ENCODE measurements at places on chromosomes 4 and X.

DNA sequence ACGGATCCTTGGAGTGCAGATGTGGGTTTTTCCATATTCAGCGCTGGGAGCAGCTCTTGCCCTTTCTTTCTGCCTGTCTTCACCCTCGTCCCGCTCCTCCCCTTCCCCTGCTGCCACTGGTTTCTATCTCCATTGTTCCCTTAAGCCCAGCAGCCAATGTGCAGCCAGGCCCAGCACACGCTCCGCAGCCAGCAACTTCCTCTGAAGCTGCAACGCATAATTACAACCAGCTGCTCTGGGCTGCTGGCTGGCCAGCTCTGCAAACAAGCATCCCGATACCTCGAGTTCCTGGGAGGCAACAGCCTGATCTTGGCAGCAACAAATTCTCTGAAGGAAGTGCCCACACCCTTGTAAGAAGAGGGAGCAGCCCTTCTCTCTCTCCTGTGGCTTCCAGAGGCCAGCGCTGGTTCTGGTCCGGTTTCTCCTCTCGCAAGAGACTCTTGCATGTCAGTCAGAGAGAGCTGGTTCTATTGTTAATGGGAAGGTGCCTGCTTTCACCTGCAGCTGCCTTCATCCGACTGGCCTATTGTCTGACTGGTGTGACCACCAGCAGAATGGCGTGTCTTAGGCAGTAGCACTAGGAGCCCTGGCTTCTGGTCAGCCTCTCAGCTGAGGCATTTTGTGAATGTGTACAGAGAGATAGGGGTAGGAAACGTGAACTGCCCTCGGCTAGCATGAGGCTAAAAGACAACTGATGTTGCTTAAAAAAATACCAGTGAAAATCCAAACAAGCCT, 83.8 kb upstream of the MAML3 start:
- DNase-seq, result peak; percentile 73

DNA sequence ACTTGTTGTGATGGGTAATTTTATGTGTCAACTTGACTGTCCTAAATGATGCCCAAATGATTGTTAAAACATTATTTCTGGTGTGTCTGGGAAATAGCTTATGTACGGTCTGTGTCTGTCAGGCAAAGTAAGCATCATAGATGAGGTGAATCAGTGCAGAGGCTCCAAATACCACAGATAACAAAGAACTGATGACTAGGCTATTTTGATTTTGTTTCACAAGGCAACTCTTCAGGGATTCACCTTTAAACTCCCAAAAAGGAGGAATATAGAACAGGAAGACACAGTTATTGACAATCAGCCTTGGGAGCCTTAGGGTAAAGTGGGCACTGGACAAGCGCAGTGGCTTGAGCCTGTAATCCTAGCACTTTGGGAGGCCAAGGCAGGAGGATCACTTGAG, 290.7 kb downstream of the PCDH10 start:
- no peak for DNase-seq

GRCh38 chr4:95304898-95305297, 243.9 kb downstream of the UNC5C start:
- peak; percentile 13 for DNase-seq

DNA sequence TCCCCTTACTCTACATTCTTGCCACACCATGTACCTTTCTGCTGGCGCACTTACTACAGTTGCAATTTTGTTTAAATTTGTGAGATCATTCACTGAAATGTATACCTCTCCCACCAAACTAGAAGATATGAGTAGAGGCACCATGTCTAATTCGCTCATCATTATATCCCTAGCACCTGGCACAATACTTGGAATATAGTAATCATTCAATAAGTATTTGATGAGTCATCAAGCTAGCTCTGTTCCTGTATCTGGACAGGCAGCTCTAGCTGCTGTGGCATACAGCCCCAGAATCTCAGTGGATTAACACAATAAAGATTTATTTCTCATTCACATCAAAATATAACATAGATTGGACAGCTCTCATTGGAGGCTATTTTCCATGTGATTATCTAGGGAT, 245.9 kb downstream of the IDS start:
- no peak for DNase-seq

GRCh38 chrX:9677098-9677739, 88.4 kb downstream of the GPR143 start:
- DNase-seq, result no peak

- DNase-seq, result no peak
Observed at GRCh38 chr4:37684154-37684553, 2.0 kb downstream of the RELL1 start.

DNA sequence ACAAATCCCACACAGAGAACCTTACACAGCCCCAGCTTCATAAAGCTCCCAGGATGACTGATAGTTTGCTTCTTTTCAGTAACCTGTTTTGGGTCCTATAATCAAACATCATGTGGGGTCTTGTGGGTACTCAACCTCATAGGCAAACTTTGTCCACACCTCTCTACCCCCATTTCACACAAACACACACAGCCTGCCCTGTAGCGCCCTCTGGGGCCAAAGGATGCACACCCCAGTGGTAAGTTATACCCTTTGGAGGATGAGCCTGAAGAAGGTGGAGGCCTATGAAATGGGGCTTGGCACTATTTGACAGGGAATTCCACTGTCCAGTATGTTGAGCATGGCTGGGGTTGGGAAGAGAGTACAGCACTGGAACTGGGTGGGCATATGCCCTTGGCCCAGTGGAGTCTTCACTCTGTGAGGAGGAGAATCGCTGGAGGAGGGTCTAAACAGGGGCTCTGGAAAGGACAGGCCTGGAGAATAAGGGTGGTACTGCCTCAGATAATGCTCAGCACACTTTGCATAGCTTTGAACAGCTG, 30.5 kb upstream of the COL25A1 start:
- DNase-seq, result no peak

DNA sequence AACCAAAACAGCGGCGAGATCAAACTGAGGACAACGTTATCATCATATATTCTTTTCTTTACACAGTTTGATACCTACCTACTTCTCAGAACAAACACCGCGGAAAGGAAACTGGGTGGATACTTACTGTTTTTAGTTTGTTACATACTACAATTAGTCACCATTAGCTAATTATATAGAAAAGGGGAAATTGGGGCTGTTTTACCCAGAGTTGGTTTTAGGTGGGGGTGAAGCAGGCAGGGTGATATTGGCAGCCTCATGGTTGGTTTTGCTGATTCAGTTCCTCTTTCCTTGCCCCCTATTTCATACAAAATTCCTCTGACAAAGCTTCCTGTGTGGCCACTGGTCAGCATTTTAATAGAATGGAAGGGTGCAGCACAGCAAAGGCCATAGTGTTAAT, 77.8 kb downstream of the SORBS2 start:
- DNase-seq, result no peak

DNA sequence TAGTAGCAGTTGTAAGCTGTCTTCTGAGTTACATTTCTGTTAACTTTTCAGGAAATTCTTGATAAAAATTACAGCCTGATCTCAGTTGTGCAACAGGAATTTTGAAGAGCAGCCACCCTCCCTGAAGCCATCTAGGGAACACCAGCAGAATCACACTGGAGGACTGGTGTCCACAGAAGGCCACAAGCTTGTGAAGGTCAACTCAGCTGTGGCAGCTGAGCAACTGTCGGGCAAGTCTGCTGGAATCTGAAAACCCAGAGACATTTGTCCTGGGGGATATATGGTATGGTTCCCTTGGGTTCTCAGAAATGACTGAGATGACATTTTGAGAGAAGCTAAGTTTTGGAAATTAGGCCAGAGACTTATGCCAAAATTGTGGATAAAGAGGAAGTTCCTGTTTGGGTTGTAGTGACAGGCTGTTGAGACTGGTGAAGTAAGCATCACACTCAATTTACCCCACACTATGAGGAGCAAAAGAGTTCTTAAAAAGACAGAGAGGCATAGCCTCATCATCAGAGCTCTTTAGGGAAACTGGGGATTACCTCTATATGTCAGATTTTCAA, 78.1 kb upstream of the TNIP3 start:
- no peak for DNase-seq

DNA sequence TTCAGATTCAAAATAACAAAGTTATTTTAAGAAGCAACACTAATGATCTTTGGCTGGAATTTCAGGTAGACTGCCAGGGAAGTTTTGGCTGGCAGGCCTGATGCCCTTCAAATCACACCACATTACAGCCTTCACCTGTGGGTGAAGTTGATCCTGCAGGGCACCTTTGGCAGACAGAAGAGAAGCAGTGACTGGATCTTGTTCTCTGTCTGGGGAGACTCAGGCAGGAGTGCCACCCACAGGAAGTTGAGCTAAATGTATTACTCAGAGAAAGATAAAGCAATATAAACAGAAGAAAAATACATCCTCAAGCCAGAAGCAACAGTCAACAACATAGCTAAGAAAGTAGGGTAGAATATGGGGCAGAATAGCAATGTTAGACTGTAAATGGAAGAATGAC, 12.8 kb upstream of the CFAP299 start:
- peak; percentile 48 for DNase-seq

DNA sequence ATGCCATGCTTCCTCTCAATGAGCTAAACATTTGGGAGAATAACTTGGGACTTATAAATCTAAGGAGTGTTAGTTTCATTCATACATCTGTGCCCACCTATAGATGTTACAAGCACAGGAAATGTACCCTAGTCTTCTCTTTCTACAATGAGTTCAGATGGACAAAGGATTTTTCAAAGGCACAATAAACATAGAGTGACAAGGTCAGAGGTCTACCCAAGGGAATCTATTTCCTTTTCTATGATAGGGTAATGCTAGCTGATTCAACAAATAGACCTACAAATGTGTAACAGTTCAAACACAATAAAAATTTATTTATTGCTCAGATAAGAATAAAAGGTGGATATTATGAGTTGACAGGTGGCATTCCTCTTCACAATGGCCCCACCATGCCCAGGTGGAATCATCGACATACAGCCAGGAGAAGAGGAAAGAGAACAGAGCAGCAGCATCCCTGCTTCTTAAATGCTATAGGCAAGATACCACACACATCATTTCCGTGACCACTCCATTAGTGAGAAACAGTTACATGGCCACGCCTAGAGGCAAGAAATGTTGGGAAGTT, 421.8 kb downstream of the HNRNPD start:
- no peak for DNase-seq

DNA sequence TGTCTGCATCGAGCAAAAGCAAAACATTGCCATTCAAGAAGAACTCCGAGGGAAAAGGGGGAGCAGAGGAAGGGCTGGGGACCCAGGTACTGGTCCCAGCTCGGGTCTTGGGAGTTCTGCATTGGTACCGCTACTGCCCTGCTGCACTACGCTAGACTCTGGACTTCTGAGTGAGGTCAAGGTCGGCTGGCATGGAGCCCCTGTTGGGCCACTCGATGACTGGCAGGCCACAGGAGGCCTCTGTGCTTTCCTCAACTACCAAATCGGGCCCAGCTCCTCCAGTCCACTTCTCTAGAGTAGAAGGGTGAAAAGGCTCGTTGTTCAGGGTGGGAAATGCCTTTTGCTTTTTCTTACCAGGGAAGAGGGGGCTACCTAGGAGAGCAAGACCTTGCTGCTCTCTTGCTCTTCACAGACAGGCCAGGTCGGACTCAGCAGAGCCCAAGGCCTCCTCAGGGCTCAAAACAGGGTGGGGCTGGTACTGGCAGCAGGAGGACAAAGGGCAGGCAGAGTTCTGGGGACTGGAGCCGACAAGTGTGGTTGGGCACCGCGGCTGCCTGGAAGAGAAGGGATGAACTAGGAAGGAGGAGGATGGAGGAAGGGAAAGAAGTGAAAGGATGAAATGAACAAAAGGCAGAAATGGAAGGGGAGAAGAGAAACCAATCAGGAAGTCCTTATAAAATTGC, 8.9 kb upstream of the IRAK1 start:
- no peak for DNase-seq

DNA sequence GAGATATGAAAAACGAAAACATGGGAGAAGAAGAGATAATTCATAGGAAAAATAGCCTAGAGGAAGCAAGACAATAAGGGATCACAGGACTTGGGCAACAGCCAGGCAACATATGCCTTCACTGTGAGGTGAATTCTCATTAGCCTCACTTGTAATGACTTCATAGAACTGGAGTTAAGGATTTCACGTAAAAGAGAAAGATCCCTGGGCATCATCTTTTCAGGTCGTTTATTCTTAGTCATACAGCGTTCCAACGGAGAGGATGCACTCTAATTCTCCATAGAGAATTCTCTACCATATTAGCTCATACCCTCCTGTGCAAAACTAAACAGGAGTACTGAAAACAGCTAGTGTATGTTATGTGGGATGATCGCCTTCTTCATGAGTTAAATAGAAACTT, 1.4 kb downstream of the PRKG2 start:
- DNase-seq, result no peak

GRCh38 chr4:77014256-77014655, 61.5 kb downstream of the CCNI start:
- no peak for DNase-seq

DNA sequence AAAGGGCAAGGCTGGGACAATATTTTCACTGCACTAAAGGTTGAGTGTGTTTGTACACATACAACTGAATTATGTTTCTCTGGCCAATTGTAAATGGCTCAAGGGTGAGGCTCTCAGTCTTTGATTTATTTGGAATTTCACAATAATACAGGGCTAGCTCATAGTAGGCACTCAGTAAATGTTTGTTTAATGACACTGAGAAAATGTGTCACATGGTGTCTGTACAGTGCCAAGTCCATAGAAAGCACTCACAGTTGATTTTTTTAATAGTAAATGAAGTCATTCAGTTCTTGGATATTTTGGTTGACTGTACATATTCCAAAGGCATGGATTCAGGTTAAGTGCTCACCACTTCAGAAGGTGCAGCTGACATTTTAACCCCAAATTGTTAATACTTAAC, 176.4 kb downstream of the IL1RAPL2 start:
- DNase-seq, result no peak

- DNase-seq, result no peak
Observed at GRCh38 chr4:112370466-112370865, 73.3 kb downstream of the ALPK1 start.

DNA sequence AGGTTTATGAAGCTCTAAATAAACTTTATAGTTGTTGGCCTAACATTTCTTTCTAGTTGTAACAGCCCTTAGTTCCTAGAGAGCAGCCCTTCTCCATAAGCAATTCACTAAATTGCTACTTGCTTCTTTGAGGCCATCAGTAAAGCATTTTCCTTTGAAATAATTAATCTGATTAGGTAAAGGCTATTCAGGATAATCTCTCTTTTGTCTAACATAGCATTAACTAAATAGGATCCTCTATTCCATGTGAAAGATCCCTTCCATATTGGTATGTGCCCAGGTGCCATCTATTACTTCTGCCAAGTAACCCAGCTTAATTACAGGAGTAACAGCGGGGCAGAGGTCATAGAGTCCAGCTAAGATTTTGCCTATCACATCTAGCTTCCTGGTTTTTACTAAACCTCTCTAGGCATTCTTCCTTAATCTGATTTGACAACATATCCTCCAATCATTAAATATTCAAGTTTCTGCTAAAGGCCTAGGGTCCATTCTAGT, 1408.0 kb downstream of the PCDH18 start:
- DNase-seq, result no peak

DNA sequence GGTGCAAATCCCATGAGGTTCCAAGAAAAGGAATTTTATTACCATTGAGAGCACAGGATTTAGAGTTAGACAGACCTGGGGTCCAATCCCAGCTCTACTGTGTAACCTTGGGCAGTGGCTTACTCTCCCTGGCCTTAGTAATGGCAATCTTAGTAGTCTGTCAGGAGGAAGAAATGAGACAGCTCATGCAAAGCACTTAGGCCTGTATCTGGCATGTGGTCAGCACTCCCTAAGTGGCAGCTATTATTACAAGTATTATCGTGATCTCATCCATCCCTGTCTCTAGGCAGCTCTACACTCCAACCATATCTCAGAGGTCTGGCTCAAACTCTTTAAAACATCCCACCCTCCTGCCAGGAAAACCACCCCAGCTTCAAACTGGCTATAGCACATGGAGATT, 129.6 kb upstream of the NALF2 start:
- no peak for DNase-seq

Measured in thyroid gland (tissue), 4 donors.